Tibial nerve (tissue), 4 donors: ENCODE measurements at places on chromosomes 11 and 22. TPM values are rescaled to one million over a fixed set of nuclear protein-coding genes. Genes with fewer than 3 reads are reported as not detected.

GRCh38 chr22:23970816-23971486, 3.3 kb downstream of the DDT start:
- no peak for DNase-seq

POU2AF1 gene
- total RNA-seq, result not detected

GRCh38 chr11:102813484-102813883, 15.5 kb upstream of the MMP1 start:
- DNase-seq, result no peak

DNA sequence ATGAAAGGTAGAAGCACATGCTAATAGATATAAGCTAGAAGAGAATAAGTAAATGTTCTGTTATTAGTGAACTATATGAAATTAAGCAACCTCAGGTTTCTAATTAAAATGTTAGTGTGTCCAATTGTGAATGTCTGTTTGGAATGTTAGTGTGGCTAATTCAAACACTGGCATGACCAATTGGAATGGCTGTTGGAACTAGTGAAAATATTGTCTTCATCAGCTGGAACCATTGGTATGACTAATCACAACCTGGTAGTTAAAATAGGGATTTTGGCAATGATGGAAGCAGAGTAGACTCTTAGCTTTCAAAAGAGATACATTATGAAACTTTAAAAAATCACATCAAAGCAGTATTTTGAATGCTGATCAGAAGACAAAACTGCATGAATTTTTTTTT, 66.8 kb downstream of the CYB5R2 start:
- no peak for DNase-seq

PDXP gene
- 16.3 TPM for total RNA-seq

MYO18B gene
- total RNA-seq, result not detected

- DNase-seq, result no peak
Observed at GRCh38 chr11:111541254-111542061, 938 bp downstream of the LAYN start.

DNA sequence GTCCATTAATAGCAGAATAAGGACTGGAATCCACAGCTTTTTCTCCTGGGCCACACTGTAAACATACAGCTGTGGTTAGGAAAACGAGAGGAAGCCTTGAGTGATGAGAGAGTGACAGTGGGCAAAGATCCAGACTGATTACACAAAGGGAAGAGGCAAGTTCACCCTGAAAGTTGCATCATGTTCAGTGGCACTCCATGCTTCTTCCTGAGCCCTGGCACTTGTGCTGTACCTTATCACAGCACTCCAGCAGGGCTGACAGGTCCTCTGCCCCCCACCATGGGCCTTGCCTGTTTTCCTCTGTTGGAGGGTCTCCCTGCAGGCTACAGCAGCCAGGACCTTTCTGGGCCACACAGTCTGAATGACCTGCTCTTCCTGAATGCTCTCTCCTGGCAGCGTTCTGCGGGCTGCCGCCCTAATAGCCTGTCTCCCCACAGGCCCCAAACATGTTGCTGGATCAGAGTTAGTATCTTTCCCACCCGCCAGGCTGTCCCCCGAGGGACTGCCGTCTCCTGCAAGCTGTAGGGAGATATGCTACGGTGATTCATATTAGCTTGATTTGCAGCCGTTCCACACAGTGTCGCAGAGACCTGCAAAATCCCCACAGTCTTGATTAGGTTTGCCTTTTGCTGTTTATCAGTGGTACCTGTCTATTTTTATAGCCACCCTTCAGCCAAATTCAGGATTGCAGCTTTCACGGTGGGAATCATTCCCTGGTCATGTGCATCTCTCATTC, 60.2 kb downstream of the NTM start:
- DNase-seq, result peak; percentile 25

DNA sequence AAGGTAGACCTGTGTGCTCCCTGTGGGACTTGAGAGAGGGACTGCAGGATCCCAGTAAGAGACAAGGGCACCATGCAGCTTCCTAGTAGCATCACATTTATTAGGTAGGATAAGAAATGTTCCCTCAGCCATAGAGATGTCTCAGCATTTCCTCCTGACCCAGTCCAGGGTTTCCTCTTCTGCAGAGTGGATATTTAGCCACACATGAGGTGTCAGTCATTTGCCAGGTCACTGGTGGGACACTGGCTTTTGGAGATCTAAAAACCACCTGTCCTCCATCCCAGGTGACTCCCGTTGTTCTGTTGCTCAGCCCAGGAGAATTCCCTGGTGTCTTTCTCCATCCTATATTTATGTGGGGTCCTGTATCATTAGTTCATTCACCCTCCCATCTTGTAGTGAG, 117.5 kb upstream of the NNMT start:
- DNase-seq, result no peak

DNA sequence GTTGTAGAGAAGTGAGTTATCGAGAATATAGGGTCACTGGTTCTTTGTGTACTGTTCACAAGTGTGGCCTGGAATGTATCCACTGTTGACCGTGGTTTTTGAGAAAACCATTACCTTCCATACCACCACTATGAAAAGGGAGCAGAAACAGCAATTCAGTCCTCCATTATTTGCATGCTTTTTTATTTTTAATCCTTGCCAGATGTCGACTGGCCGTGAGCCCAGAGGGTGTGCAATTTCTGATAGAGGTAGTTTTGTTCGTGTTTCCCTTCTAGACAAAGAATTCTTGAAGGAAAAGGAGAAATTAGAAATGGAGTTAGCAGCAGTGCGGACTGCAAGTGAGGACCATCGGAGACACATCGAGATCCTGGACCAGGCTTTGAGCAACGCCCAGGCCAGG, 81.7 kb downstream of the AMOTL1 start:
- DNase-seq, result peak; percentile 38

DNA sequence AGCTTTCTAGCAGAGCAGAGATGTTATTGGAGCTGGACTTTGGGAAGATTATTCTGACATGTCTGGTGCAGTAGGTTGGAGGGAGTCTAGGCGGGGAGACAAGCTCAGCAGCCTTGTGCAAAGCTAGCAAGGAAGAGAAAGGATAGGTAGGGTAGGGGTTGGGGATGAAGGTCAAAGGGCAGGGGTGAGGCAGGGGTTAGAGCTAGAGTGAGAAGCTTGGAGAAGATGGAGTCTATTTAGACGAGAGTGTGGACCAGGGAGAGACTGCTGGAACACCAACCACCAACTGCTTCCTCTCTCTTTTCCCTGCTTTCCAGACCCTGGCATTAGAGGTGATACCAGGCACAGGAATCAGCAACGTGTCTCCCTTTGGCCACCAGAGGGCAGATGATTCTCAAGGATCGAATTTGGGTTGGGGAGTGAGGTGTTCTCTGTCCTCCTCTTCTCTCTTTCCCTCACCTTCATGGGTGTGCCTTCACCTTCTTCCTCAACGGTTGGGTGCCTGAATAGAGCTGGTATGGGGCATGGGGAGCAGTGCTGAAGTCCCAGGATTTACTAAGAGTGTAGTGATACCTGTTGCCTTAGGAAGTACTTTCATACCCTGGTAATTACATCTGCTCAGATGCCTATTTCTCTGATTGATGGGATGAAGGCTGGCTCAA, 1.8 kb upstream of the MARK2 start:
- peak; percentile 92 for DNase-seq

- no peak for DNase-seq
Observed at GRCh38 chr22:45426387-45426786, 12.9 kb downstream of the RIBC2 start.
